ENCODE measurements at places on chromosomes 5 and 9.

DNA sequence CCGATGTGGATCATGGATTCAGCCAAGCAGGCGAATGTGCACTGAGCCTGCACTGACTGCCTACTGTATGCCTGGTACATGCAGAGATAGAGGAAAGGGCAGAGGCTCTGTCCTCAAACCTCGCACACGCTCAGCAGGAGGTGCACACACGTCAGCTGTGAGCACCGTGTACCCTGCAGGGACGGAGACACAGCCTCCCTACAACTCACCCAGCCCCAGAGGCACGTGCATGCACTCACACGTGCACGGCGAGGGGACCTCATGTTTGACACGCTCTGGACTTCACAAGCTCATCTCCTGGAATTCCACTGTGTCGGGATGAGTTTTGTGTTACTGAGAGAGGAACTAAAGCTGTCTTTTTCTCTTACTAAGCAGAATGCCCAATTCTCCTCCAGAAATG lies 48.4 kb downstream of the IRX2 start:
- DNase-seq = no peak

- no peak for DNase-seq
Measured at GRCh38 chr9:121598167-121598964, 53.1 kb upstream of the DAB2IP start.

- no peak for DNase-seq
Measured at GRCh38 chr9:106310782-106311181, 552.2 kb upstream of the ZNF462 start.

- DNase-seq = no peak
Measured at GRCh38 chr9:111038331-111039230, at the start of gene LPAR1. TSS of gene LPAR1 (minus strand) at chr9:111038470. CDS start at chr9:110972117, 66,353 bp downstream.

DNA sequence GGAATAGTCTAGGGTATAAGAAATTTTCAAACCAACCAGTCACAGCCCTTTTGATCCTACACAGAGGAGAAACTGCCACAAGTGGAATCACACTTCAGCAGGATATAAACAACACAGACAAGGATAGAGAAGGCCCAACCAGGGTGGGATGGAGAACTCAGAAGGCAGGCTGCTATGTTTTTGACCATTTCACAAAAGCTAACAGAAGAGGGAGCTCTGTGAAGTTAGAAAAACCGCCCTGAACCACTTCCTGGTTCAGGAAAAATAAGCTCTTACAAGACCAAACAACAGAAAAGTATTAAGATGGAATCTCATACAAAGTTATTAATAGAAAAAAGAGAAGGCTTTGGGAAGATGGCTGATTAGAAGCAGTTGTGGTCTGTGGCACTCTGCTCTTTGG lies 960 bp upstream of the IFNB1 start:
- no peak for DNase-seq

DNA sequence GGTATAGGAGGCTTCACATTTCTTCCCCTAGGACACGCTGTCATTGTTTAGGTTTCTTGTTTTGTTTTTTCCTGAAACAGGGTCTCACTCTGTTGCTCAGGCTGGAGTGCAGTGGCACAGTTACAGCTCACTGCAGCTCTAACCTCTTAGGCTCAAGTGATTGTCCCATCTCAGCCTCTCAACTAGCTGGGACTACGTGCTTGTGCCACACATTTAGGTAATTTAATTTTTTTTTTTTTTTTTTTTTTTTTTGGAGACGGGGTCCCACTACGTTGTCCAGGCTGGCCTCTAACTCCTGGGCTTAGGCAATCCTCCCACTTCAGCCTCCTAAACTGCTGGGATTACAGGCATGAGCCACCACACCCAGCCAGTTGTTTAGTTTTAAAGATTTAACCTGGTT lies 66.2 kb downstream of the EXOSC2 start:
- no peak for DNase-seq

- DNase-seq = no peak
Measured at GRCh38 chr5:159041444-159042198, 58.1 kb downstream of the EBF1 start.

DNA sequence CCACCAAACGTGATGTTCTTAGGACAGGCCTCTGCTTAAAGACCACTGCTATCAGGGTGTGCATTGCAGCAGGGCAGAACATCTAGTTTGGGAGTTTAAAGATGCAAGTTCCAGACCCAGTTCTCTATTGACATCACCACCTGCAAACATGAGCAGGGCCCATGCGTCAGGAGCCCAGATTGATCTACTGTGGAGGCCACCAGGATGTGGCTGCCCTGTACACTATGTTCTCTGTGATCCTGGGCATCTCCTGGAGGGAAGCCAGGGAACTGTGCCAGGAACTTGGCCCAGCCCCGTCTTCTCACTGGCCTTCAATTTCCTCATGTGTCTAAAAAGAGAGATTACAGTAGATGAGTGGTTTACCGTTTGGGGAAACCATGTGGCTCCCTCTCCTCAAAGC lies 87.1 kb downstream of the PDE6A start:
- peak; percentile 42 for DNase-seq

- DNase-seq = no peak
Measured at GRCh38 chr5:69140827-69141226, 26.1 kb upstream of the CCNB1 start.

DNA sequence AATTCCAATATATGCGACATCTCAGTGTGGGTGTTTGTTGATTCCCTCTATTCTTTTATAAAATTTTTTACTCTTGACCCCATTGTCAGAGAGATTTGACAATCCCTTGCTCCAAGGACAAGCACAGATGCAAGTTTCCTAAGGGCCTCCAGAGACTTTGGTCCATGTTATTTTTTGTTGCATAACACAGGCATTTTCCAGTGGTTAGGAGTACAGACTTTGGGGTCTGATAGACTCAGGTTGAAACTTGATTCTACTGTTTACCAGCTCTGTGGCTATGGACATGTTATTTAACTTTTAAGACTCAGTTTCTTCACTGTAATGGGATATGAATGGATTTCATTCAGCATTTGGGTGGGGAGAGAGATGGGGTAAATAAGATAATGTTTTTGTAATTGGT lies 361.3 kb downstream of the ENC1 start:
- no peak for DNase-seq

GRCh38 chr9:104286799-104287198 lies 192.7 kb downstream of the SMC2 start:
- DNase-seq = no peak

DNA sequence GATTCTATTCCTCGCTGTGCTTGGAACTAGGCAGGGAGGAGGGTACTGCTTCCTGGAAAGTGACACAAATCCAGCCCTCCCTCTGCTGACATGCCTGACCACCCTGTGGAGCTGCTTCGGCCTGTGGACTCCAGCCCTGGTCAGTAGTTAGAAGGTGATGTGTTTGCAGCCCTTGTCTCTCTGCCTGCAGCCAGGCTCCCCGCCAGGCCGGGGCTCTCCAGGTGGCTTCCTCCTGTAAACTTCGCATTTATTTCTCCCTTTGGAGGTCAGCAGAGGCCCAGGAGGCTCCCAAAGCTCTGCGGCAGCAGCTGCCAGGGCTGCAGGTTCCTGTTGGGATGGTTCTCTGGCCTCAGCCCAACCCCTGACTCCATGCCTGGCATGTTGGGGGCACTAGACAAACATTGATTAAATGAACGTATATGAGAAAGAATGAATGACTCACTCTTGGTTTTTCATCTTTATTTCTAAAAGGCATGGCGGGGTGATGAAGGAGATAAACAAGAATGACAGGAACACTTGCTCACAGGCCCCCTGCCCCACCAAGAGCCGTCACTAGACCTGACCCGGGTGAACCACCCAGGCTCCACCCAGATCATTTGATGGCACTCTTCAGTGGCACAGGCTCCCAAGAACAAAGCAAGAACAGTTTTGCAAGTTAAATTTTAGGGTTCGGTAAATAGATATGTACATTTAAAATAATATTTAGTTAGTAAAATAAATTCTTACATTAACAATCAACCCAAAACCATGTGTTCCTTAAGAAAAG lies 8.4 kb upstream of the IRX2 start:
- no peak for DNase-seq

DNA sequence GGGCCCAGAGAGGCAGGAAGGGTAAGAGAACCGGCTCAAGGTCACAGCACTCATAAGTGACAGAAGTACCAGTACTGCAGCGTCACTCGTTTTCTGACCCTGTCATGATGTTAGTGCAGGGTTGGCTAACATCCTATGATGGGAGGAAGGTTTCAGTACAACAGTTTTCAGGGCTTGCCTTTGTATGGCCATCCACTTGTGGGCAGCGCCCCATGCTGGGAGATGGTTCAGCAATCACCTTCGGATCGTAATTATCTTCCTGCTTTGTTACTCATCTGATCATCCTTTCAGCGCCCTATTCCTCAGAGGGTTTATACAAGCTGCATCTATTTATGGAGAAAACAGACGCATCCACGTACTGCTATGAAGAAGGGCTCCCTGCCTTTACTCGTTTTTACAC lies 2.4 kb downstream of the MAP1B start:
- no peak for DNase-seq

DNA sequence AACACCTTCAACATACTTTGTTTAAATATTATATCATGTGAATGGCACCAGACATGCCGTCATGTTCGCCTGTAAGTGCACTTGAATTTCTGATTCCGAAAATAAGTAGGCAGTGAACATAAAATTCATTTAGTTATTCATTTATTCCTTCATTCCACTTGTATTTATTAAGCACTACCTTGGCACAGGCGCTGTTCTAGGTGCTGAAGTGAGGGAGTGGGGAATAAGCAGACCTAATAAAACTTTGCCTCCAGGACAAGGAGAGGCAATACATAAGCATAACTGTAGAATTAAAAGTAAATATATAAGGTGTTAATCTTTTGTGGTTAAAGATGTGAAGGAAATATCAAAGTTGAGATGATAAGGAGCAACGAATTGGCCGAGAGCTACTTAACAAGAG lies 297.4 kb downstream of the TENT4A start:
- DNase-seq = no peak
